Endothelial cell (in vitro differentiated cells): ENCODE measurements at places on chromosomes 11 and 22.

- no peak for DNase-seq
Measured at GRCh38 chr11:65498042-65498726, 661 bp upstream of the MALAT1 start.

- DNase-seq: no peak
Measured at GRCh38 chr11:62850911-62851806, 11.8 kb upstream of the WDR74 start.

DNA sequence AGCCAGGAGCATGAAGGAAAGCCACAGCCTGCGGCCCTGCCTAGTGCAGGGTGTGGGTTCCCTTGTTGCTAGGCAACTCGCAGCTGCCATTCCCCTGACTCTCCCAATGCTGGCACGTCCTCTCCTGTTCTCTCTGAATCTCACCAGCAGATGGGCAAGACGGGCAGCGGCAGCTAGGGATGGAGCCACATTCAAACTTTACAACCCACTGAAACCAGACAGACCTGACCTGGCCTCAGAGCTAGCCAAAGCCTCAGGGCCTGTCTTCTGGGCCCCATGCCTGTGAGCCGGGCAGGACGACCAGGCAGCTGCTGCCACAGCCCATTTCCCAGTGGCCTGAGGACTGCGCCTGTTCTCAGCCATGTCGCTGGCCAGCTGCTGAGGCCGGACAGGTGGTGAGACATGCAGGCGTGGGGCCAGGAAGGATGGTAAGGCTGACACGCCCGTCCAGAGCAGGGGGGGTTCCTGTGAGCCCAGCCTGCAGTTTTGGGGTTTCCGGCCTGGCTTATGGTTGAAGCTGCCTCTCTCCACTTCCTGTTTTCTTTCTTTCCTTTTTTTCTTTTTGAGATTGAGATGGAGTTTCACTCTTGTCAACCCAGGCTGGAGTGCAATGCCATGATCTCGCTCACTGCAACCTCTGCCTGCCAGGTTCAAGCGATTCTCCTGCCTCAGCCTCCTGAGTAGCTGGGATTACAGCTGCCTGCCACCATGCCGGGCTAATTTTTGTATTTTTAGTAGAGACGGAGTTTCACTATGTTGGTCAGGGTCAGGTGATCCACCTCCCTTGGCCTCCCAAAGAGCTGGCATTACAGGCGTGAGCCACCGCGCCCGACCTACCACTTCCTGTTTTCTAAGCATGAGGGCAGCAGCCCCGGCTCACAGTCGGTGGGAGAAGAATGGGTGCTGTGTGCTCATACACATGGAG lies 4.1 kb downstream of the SUN2 start:
- no peak for DNase-seq

DNA sequence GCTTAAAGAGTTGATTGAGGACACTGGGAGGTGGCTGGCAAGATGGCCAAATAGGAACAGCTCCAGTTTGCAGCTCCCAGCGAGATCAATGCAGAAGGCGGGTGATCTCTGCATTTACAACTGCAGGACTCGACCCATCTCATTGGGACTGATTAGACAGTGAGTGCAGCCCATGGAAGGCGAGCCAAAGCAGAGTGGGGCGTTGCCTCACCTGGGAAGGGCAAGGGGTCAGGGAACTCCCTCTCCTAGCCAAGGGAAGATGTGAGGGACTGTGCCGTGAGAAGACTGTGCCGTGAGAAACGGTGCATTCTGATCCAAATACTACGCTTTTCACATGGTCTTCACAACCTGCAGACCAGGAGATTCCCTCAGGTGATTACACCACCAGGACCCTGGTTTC lies 36.4 kb downstream of the ARHGAP32 start:
- DNase-seq: no peak

- DNase-seq: no peak
Measured at GRCh38 chr11:11316651-11317230, 36.3 kb downstream of the CSNK2A3 start.
